ENCODE measurements at places on chromosomes 4 and X. TPM values are rescaled to one million over a fixed set of nuclear protein-coding genes. Genes with fewer than 3 reads are reported as not detected.

Gene SPANXA2
- total RNA-seq = not detected

- no peak for DNase-seq
- no peak overlapping the region for H3K27ac ChIP-seq
- no peak overlapping the region for H3K4me3 ChIP-seq
- no peaks in the 10 kb centered on the region for H3K36me3 ChIP-seq
- H3K27me3 ChIP-seq = no peaks in the 10 kb centered on the region
- no peaks in the 10 kb centered on the region for H3K4me1 ChIP-seq
These were observed 41.2 kb upstream of the APLN start for GRCh38 chrX:129695937-129696336.

- no peaks in the 10 kb centered on the region for H3K36me3 ChIP-seq
- DNase-seq = peak; percentile 41
- H3K4me1 ChIP-seq = no peaks in the 10 kb centered on the region
- no peaks in the 10 kb centered on the region for H3K27me3 ChIP-seq
These were observed 116.6 kb upstream of the LCORL start for GRCh38 chr4:18138076-18138665.

DNA sequence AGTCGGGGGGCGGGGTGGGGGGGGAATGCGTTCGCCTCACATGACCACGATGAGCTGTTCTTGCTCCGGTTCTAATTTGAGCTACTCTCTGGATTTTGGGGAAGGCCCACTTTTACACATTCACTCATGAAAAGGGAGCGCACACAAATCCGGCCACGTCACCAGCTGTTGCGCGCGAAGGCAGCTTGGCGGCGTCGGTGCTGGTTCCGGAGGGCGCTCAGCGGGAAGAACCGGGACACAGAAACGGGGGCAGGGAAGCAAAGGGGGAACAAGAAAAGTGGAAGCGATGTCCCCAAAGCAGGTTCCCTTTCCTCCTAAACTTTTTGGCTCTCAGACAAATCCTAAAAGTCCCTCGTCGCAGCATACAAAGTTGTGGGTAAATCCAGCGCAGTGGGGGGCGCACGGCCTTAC lies 605 bp downstream of the ANXA5 start:
- H3K27ac ChIP-seq = peak overlapping the region; percentile 95
- no peaks in the 10 kb centered on the region for H3K27me3 ChIP-seq
- no peaks in the 10 kb centered on the region for H3K4me1 ChIP-seq
- peak overlapping the region; percentile 97 for H3K4me3 ChIP-seq
- H3K36me3 ChIP-seq = no peaks in the 10 kb centered on the region

- DNase-seq = no peak
- H3K4me3 ChIP-seq = no peak overlapping the region
- no peaks in the 10 kb centered on the region for H3K36me3 ChIP-seq
- peaks cover 7% of the 10 kb centered on the region for H3K4me1 ChIP-seq
These were observed 4.4 kb downstream of the SCFD2 start for GRCh38 chr4:53361451-53361850.

DNA sequence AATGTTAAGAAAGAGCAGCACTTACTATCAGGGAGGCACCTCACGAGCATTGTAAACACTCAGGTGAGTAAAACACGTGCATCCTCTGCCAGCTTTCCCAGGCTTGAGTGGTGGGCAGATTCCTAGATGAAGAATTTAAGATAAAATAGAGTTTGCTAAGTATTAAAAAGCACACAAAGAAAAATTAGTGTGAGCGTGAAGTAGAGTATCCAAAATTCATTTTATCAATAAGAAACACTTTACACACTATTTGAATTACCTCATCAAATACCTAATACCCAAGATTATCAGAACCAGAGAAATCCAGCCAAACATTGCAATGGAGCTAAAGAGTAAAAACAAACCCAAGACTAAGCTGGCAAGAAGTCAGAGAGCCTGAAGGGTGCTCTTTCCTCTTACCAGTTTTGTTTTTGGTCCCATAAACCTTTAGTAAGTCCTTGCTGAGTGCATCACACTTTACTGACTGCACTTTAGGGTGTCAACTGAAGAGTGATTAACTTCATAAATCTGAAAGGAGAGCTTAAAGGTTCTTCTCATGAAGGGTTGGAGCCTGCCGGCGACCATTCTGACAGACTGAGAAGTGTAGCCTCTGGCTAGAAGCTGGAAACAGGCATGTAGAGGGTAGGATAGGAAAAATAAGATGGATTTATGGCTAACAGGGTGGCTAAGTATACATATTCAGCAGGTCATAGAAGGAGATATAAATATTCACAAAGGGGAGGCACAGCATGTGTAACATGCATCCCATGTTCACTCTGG lies 151.1 kb downstream of the SLC7A11 start:
- H3K27me3 ChIP-seq = no peaks in the 10 kb centered on the region
- no peaks in the 10 kb centered on the region for H3K4me1 ChIP-seq
- H3K36me3 ChIP-seq = no peaks in the 10 kb centered on the region
- H3K4me3 ChIP-seq = no peak overlapping the region
- DNase-seq = no peak
- no peak overlapping the region for H3K27ac ChIP-seq

Gene XAGE2
- not detected for total RNA-seq

Gene CYBB
- total RNA-seq = 7.7 TPM

- H3K4me3 ChIP-seq = no peak overlapping the region
- no peak for DNase-seq
- H3K27ac ChIP-seq = no peak overlapping the region
- no peaks in the 10 kb centered on the region for H3K27me3 ChIP-seq
These were observed 101.1 kb downstream of the CXCL13 start for GRCh38 chr4:77706717-77707116.

Gene ZNF732
- total RNA-seq = not detected

DNA sequence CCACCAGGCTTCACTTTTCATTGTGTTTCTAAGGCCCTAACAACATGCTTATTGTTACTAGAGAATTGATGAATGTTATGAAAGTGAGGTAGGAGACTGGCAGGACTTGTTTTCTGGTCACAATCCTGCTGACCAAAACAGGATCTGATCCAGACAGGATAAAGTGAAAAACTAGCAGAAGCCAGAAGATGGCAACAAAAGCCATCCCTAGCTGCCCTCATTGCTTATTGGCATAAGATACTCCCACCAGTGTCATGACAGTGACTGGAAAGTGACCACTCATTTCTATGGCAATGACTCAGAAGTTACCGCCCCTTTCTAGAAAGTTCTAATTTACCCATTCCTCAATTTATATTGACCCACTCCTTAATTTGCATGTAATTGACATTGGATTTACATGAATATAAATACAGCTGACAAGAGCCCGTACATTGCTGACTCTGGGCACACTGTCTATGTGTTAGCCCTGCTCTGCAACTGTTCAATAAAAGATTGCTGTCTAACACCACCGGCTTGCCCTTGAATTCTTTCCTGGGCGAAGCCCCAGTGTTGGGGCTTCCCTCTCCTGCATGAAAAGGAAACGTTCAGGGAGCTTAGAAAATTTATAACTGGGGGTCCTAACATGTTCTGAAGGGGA lies 30.0 kb upstream of the FGG start:
- no peaks in the 10 kb centered on the region for H3K27me3 ChIP-seq
- no peaks in the 10 kb centered on the region for H3K4me1 ChIP-seq
- no peak overlapping the region for H3K27ac ChIP-seq
- no peak for DNase-seq

Gene SPARCL1
- total RNA-seq = 18.4 TPM

Gene MAMLD1
- 0.49 TPM for total RNA-seq

DNA sequence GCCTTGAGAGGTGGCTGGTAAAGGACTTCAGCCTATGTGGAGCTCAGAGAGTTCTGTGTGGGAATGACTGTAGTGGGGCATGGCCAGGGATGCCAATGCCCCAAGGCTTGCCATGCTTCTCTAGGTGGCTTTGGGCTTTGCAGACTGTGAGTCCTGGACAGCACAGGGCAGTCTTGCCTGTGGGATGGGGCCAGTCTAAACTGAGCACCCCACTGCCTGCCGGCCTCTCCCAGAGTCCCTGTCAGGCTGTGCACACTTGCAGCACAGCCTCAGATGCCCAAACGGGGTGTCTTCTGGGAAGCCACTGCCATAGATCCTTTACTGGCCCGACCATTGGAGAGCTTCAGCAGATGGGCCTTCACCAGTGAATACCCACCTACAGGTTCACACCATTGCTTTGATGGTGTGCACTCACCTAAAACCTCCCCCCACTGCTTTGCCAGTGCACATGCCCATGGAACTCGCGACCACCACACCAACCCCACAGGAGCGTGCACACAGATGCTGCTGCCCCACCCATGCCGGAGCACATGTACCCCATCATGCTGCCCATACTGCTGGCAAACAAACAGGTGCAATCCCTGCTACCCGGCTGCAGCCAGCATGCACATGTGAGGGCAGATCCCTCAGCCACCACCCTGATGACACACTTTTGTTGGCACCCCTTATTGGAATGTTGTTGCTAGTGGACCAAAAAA lies 97.3 kb upstream of the CNKSR2 start:
- no peaks in the 10 kb centered on the region for H3K27me3 ChIP-seq
- no peak overlapping the region for H3K4me3 ChIP-seq
- H3K36me3 ChIP-seq = no peaks in the 10 kb centered on the region
- no peak for DNase-seq
- no peak overlapping the region for H3K27ac ChIP-seq

Gene ADGRG4
- total RNA-seq = 0.03 TPM

Gene GPR143
- total RNA-seq = 0.62 TPM

DNA sequence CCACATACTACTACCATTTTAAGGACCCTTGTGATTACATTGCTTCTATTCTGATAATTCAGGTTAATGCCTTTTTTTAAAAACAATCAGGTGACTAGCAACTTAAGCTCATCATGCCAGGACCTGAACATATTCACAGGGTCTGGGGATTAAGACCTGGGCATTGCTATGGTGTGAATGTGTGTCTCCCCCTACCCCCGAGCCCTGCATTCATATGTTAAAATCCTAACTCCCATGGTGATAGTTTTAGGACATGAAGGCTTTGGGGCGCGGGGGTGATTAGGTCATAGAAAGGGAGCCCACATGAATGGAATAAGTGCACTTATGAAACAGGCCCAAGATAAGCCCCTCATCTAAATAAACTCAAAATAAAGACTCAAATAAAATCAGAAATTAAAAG lies 734.4 kb upstream of the PABPC4L start:
- no peaks in the 10 kb centered on the region for H3K36me3 ChIP-seq
- no peak overlapping the region for H3K27ac ChIP-seq
- DNase-seq = no peak
- no peak overlapping the region for H3K4me3 ChIP-seq
- no peaks in the 10 kb centered on the region for H3K27me3 ChIP-seq
- no peaks in the 10 kb centered on the region for H3K4me1 ChIP-seq

- H3K4me1 ChIP-seq = no peaks in the 10 kb centered on the region
- no peak overlapping the region for H3K27ac ChIP-seq
- no peaks in the 10 kb centered on the region for H3K36me3 ChIP-seq
- H3K27me3 ChIP-seq = no peaks in the 10 kb centered on the region
- peak; percentile 42 for DNase-seq
These were observed 1.4 kb upstream of the C4orf50 start for GRCh38 chr4:6019316-6020263.

DNA sequence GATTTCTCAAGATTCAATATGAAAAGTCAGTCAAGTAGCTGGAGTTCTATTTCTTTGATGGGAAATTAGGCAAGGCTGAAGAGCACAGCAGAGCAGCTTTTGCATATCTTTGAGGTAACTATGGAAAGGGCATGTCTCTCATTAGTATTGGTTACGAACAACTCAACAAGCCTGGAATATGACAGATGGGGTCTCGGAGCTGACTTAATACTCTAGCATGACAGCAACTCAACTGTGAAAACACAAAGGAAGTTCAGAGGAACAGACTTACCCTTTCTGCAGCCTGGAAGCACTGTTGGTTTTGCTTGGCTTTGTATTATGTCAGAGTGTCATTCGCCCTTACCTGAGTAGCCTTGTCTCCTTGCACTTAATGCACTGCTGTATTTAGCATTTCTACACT lies 79.9 kb upstream of the AADAT start:
- H3K27ac ChIP-seq = no peak overlapping the region
- H3K4me3 ChIP-seq = no peak overlapping the region
- no peaks in the 10 kb centered on the region for H3K4me1 ChIP-seq

GRCh38 chr4:56123547-56123946 lies 174.8 kb downstream of the CEP135 start:
- H3K4me1 ChIP-seq = no peaks in the 10 kb centered on the region
- no peak overlapping the region for H3K4me3 ChIP-seq
- no peaks in the 10 kb centered on the region for H3K27me3 ChIP-seq
- DNase-seq = no peak
- H3K36me3 ChIP-seq = no peaks in the 10 kb centered on the region
- no peak overlapping the region for H3K27ac ChIP-seq

Measured in colonic mucosa (tissue), 4 donors.